ENCODE measurements at places on chromosomes 1 and 21.

GRCh38 chr1:172498857-172499256 is 34.1 kb upstream of the SUCO start:
- no peak for DNase-seq

GRCh38 chr1:242770366-242770765 is 245.9 kb upstream of the PLD5 start:
- no peak for DNase-seq

DNA sequence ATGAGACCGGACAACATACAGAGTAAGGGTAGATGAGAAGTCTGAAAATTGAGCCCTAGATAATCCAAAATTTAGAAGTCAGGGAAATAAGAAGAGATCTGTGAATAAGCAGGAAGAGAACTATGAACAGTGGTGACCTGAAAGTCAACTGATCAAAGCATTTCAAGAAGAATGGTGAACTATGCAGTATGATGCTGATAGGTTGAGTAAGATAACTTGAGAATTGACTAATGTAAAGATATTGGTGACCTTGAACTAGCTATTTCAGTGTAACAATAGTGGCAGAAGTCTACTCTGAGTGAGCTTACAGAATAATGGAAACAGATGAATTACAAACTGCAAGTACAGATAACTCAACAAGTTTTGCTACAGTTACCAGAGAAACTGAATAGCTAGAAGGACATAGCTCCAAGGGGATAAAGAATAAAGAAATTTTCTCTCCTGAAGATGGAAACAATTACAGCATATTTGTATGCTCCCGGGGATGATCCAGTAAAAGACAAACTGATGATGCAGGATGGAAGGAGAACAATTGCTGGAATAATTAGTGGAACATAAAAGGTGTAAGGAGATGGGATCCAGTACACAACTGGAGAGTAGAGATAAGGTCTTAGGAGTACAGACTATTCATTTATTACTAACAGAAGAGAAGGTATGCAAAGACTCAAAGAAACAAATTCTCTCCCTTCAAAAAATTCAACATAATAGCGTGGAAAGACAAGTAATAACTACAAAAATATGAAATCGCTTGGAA is 10.9 kb downstream of the NRDC start:
- DNase-seq = no peak

DNA sequence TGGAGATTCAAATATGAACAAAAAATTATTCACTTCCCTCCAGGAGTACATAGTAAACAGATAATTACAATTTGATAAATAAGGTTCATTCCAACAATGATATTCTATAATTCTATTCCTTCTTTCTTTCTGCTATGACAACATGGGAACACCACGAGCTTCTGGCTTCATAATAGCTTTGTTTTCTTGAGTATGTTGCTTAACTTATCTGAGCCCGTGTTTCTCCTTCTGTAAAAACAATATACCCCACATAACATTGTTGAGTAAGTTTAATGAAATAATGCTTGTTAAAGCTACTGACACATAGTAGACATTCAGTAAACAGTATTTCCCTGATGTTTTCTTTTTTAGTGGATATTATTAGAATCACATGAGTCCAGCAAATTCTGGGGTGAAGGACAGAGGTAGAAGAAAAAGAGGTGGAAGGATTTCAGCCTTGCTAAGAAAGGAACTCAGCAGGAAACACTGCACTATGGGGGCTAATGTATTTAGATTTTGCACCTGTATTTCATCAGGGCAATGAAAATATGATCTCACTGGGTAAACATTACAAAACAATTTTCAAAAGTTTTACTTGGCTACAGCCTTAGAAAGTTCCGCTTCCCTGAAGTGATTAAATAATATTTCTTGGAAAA is 430.8 kb upstream of the C1orf87 start:
- DNase-seq = no peak

- DNase-seq = no peak
Observed at GRCh38 chr1:166876540-166876838, 425 bp upstream of the TADA1 start.

DNA sequence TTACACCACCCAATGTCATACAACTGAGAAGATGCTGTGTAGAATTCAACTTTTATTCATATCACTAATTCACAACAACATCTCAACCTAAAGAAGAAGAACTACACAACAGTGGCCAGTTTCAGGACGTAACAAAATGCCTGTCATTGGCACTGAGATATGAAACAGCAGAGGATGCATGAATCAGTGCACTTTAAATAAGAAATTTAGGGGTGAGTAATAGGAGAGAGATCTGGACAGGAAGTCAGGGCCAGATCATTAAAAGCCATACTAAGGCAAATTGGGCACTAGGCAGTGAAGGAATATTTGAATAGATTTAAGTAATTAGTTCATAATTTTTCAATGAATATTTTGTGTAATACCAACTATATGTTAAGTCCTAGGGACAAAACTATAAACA is 510.5 kb downstream of the PLPP3 start:
- DNase-seq = no peak

DNA sequence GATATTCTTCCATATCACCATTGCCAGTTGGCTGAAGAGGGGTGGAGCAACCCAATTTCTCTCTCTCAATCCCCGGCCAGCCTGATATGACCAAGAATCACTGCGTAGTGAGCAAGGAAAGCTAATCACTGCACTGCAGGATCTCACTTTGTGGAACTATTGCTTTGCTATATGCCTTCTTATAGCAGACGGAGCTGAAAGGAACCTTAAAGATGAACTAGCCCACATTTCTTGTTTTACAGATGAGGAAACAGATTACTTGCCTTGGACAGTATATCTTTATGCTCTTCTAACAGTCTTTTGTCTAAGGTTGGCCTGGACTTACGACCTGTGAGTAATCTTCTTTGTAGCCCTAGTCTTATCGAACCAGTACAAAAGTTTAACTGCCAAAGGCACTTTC is 7.6 kb downstream of the APOBEC4 start:
- DNase-seq = no peak

DNA sequence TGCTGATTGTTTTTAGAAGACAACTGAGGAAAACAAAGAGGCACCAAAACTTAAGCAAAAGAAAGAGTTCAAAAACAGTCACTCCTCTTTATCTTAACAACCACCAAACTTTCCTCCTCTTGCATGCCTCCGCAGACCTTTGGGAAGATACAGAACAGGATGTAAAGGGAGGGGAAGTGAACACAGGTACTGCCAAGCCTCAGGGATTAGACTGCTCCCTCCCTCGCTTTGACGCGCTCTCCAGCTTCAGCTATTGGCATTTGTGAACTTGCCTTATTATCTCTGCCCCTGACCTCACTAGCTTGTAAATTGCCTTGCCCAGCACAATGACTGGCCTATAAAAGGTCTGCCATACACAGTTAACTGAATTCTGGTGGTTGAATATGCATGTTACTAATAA is 4.8 kb upstream of the SRP9 start:
- DNase-seq = no peak

GRCh38 chr1:37553598-37553926 is 531 bp downstream of the SNIP1 start:
- no peak for DNase-seq

DNA sequence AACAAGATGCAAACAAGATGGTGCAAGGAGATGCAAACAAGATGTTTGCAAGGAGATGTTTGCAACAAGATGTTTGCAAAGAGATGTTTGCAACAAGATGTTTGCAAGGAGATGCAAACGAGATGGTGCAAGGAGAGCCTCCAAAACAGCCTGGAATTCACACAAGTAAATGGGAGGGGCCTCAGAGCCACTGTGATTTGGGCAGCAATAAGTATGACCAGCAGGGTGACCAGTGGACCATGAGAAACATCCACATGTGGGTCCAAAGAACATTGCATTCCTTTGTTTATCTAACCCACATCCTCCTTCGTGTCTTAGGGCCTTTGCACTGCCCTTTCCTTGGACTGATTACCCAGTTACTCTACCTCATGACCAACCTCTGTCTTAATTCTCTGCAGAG is 162.9 kb downstream of the PLPP3 start:
- no peak for DNase-seq

DNA sequence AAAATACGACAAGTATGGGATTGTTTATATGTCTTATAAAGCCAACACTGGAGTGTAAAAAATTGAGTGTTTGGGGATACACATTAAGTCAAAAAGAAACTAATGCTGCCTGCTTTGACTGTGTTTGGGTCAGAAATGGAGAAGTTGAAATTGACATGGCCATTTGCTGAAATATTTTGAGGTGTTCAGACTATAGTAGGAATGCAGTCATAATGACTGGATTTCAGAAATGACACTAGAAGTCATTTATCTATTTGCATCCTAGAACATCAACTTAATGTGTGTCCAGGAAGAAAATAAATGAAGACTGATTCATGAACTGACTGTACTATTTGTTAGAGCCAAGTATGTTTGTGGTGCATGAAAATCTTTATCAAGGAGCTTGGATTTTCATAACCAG is 28.4 kb downstream of the RASAL2 start:
- no peak for DNase-seq

GRCh38 chr1:47031585-47031984 is 8.1 kb downstream of the CYP4X1 start:
- no peak for DNase-seq

GRCh38 chr1:206854401-206855129 is 10.9 kb upstream of the IL20 start:
- no peak for DNase-seq

DNA sequence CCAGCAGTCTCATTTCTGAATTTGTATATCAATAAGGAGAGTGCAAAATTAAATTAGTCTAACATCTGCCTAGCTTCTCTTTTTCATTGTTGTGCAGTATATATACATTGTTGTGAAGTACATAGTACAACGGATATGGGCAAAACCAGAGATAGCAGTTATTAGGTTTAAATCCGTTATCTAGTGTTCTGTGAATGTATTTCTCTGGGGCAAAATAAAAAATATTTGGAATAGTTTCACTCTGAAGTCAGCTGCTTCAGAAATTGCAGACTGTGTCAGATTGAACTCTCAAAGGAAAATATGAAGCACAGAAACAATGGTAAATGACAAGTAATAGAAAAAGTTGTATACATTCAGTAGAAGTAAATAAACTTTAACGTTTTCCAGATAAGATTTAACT is 836.5 kb upstream of the CXADR start:
- DNase-seq = no peak

GRCh38 chr1:244064621-244065020 is 13.5 kb downstream of the ZBTB18 start:
- no peak for DNase-seq

DNA sequence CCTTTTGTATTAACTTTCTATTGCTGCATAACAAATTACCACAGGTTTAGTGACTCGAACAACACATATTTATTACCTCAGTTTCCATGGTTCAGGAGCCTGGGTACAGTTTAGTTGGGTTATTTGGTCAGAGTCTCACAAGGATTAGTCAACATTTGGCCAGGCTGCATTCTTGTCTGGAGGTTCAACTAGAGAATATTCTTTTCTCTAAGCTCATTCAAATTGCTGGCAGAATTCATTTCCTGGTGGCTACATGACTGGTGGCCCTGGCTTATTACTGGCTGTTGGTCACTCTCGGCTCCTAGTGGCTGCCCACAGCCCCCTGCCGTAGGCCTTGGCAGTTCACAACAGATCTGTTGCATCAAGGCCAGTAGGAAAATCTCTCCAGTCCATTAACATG is 81.1 kb upstream of the ADAR start:
- no peak for DNase-seq

DNA sequence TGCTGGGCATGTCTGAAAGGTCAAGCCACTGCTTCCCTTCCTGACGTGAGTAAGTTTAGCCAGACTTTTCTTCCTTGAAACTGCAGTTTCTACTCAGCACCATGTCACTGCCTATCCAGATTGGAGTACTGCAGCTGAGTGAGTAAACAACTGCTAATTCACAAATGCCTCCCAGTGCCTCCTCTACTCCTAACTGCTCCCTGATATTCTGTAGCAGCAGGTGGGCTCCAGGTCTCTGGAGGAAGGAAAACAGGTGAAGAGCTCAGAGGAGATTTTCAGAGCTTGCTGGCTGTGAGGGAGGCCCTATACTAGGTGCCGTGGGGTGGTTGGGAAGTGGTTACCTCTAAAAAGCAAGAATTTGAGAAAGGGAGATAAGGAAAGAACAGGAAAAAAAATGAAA is 96.5 kb downstream of the KIF14 start:
- no peak for DNase-seq

GRCh38 chr1:147785794-147786506 is 25.5 kb upstream of the GJA5 start:
- no peak for DNase-seq

GRCh38 chr1:54962612-54963395 is 17.6 kb upstream of the TMEM61 start:
- DNase-seq = no peak

GRCh38 chr1:33944846-33945245 is 81.0 kb downstream of the HMGB4 start:
- DNase-seq = no peak

DNA sequence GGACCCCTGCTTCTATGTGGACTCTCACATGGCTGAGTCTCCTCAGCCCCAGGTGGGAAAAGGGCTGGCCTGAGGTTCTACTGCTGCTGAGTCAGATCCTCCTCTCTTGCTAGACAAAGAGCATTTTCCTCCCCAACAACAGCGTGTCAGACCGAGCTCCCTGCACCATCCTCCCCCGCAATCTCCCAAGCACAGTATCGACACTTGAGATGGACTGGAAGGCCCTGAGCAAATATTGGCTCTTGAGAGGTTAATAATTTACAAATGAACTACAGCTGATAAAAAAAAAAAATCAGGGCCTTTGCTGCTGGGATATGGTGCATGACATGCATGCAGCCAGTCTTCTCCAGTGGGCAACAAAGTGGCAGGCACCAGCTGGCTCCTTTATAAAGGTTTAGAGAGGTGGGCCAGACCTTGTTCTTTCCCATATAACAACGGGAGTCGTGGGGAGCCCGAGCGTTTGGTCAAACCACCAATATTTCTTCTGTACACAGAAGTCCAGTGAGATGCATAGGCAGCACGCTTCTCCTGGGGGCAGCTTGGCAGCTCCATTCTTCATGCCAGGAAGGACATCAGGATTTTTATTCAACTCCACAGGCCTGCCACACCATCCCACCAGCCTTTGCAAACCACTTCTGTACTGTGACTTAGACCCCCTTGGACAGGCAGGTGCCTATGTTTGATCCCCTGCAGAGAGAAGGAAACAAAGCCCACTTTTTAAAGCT is 55.4 kb upstream of the CAMK1G start:
- no peak for DNase-seq

DNA sequence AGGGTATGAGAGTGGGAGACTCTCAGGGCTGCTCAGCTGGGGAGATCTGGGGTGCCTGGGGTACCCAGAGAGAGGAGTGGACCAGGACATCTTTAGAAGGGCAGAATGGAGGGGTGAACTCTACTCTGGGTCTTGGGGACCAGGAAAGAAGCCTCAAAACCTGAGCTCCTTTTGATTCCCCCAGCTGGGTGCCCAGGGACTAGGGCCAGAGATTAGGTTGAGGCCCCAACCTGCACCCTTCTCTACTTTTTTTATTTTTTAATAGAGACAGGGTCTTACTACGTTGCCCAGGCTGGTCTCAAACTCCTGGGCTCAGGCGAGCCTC is 1.9 kb downstream of the PDZK1IP1 start:
- DNase-seq = no peak

DNA sequence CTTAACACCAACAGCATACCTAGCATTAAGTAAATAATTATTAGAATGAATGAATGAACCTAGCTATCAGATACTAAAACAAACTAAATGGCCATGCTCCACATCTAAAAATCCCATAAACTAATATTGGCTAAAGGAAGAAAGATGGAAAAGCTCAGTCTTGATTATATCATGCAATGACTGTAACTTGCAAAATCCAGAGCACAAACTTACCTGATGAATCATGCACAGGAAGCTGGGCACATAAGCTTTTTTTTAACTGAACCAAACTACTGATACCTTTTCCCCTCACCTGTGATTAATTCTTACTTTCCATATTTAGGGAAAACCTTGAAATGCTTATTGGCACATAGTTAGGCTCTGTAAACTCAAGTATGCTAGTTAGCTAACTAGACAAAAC is 70.2 kb downstream of the KIF14 start:
- no peak for DNase-seq
